ENCODE measurements at places on chromosomes 12 and 14. TPM values are rescaled to one million over a fixed set of nuclear protein-coding genes. Genes with fewer than 3 reads are reported as not detected.

SPX gene
- total RNA-seq = 2.1 TPM

CLEC1B gene
- total RNA-seq = not detected

C1S gene
- 1.3 TPM for total RNA-seq

ZNF385A gene
- total RNA-seq = 4.3 TPM

KCNH5 gene
- total RNA-seq = not detected

LMNTD1 gene
- not detected for total RNA-seq

PZP gene
- not detected for total RNA-seq

LRRC10 gene
- total RNA-seq = not detected

ATL1 gene
- total RNA-seq = 5.3 TPM

CCDC175 gene
- total RNA-seq = not detected

CAPS2 gene
- 0.06 TPM for total RNA-seq

PAPLN gene
- total RNA-seq = 5.9 TPM

DDN gene
- 0.29 TPM for total RNA-seq

FOXA1 gene
- total RNA-seq = 8.2 TPM

OSBPL8 gene
- 46.5 TPM for total RNA-seq

- peak; percentile 52 for DNase-seq
Observed at GRCh38 chr12:54977155-54977554, 7.4 kb downstream of the TESPA1 start.

GRCh38 chr12:51321882-51322281 is 2.1 kb downstream of the BIN2 start:
- no peak for DNase-seq

GRCh38 chr12:28296287-28296686 is 106.0 kb downstream of the CCDC91 start:
- DNase-seq = no peak

DNA sequence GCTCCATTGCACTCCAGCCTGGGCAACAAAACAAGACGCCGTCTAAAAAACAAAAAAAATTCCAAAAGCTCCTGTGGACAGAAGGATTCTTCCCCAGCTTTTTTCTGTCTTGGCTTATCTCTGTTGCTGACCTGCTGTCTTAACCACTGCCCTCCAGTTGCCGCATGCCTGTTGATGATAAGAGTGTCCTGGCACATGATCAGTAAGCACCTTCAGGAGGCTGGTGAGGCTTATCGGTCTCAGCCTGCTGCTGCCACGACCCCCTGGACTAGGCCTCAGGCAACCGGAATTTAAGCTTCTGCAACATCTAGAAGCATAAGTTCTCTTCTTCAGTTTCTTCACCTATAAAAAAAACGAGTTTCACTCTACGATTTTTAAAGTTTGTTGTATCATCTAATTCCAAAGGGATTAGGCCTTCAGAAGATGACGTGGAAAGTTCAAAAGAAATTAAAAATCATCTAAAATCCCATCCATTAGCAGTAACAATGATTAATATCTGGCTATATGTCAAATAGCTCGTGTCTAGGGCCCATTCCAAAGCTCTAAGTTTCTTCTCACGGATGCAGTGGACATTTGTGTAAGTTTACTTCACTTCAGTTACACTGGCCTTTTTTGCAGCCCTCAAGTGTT is 46.4 kb downstream of the RESF1 start:
- DNase-seq = no peak

DNA sequence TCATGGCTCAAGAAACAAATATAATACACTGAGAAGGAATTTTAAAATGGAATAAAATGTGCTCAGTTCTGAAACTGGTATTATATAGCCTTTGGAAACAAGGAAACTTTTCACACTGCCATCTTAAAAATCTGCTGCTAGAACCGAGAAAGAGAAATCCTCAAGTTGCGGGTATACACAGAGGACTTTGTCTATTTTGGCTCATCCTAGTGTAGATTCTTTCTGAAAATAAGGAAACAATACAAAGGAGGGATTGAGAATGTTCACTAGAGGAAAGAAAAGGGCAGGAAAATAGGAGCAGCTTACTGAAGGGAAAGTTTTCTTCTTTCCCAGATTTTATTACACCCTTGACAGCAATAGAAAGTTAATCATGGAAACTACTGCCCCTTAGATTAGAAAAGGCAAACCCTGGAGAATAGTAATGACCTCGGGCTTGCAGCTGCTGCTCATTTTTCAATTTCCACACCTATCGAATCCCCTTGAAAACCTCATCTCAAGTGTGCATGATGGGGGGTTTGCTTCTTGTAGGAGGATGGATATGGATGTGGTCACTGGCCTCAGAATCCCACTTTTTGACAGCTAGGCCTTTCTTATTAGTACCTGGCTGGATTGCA is 104.6 kb downstream of the DAAM1 start:
- DNase-seq = no peak

DNA sequence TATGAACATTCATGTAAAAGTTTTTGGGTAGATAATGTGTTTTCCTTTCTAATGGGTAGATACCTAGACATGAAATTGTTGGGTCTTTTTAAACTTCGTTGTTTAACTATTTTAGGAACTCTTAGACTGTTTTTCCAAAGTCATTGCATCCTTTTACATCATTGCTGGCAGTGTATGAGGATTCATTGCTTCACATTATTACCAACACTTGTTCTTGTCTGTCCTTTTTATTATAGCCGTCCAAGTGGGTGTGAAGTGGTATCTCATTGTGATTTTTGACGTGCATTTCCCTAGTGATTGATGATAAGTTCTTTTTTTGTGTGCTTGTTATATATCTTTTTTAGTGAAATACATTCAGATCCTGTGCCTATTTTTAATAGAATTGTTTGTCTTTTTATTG is 39.4 kb downstream of the USP15 start:
- DNase-seq = no peak

DNA sequence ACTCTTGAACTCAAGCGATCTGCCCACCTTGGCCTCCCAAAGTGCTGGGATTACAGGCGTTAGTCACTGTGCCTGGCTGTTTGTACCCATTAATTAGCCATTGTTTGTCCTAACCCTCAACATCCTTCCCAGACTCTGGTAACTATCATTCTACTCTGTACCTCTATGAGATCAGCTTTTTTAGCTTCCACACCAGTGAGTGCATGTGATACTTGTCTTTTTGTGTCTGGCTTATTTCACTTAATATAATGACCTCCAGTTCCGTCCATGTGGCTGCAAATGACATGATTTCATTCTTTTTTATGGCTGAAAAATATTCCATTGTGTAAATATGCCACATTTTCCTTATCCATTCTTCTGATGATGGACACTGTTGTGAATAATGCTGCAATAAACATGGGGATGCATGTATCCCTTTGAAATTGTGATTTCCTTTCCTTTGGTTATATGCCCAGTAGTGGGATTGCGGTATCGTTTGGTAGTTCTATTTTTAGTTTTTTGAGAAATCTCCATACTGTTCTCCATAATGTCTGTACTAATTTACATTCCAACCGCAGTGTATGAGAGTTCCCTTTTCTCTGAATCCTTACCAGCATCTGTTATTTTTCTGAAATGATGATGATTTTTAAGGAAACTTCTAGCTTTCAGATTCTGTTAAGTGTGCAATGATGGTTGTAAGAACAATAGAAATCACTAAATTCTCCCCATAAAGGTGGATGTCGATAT is 6.7 kb upstream of the PPP4R3A start:
- DNase-seq = no peak

DNA sequence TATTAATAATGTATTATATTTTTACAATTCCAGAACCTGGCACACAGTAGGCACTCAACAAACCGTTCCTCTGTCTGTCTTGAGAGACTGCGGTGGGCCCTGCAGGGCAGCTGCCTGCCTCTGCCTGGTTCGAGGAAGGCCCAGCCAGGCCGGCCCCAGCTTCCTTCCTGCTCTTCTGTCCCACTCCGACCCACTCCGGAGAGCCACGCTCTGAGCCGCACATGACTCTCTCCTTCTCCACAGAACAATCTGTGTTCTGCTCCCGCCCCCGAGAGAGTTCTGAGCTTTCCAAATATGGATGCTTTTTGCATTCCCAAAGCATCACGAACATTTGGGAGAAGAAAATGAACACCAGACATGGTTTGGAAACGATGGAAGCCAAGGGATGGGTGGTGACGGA is 57.3 kb downstream of the TTC7B start:
- DNase-seq = no peak

DNA sequence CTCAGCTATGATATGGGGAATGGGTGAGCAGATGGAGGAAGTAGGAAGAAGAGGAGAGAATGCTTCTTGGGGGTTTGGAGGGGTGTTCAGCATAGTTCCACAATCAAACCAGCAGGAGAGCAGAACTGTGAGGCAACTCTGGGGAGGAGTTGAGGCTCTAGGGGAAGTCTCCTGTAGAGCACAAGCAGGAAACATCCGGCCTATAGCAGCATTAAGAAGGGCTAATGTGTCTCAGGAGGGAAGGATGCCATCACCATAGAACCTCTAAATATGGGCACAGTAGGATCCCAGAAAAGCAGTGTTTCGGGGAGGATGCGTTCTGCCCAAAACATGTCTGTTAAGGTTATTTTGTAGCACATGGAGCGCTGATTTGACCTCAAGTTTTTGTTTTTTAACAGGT is 8.4 kb upstream of the SALL2 start:
- no peak for DNase-seq

GRCh38 chr12:89247541-89247942 is 104.8 kb downstream of the DUSP6 start:
- no peak for DNase-seq

DNA sequence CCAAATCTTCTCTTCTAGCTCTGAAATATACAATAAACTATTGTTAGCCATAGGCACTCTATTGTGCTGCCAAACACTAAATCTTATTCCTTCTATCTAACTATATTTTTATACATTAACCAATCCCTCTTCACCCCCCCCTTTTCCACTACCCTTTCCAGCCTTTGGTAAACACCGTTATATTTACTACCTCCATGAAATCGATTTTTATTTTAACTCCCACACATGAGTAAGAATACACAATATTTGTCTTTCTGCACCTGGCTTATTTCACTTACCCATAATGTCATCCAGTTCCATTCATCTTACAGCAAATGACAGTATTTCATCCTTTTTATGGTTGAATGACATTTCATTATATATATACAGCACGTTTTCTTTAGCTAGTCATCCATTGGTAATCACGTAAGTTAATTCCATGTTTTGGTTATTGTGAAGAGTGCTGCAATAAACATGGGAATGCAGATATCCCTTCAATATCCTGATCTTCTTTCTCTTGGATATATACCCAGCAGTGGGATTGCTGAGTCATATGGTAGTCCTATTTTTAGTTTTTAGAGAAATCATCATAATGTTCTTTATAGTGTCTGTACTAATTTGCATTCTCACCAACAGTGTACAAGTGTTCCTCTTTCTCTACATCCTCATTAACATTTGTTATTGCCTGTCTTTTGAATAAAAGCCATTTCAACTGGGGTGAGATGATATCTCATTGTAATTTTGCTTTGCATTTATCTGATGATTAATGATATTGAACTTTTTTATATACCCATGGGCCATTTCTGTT is 34.2 kb upstream of the PLBD1 start:
- no peak for DNase-seq

DNA sequence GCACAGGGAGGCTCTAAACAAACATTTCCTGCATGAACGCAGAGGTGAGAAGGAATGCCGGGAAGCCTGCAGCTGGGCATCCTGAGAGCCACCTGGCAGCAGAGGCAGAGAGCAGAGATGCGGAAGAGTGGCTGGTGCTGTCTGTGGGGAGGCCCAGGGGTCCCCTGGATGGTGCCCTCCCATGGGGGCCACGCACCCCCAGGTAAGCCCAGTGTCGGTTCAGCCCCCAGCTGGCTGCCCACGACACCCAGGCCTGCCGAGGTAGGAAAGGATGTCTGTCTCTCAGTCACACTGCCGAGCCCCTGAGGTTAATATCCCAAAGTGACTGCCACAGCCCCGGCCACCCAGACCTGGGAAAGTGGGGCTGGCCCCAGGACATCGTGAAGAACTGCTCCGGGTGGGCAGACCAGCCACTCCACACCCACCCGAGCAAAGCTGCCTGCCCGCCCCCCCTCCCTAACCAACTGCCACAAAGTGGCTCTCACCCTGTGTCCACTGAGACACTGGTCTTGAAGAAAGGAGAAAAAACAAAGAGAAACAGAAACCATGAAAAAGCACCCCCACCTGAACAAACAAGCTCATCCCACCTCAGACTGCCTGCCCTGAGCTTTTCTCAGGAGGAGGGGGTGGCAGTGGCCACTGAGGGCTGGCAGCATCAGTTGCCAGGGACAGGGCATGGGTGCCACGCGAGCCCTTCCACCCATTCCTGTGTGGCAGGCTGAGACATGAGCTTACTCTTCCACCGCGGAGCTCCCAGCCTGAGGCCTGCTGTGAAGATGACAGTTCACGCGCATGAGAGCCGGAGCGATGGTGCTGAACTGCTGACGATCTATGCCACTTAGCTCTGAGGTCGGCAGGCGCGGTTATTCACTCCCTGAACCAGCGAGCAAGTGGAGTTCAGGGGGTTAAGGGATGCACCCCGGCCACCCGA is 40.8 kb downstream of the CCDC88C start:
- DNase-seq = no peak

- DNase-seq = no peak
Observed at GRCh38 chr14:90154110-90154509, 92.3 kb downstream of the KCNK13 start.

GRCh38 chr12:114920771-114921554 is 237.0 kb upstream of the TBX3 start:
- DNase-seq = no peak

GRCh38 chr12:92603741-92604432 is 98.9 kb upstream of the PLEKHG7 start:
- no peak for DNase-seq

DNA sequence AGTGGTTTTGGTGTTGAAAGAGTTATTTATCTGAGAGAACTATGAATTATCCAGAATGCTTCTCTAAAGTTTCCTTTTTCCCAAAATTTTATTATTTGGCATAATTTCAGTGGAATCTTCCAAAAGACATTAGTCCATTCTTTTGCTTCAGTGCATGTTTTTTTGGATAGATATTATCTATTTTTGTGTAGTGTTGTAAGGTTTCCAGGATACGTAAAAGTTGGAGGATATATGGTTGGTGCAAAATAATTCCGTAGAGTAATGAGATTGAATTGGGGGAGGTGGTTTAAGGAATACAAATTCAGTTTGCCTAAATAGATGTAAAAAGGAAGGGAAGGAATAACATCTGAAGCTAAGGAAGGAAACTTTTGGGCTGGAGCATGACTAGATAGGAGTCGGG is 186.6 kb downstream of the RGS6 start:
- DNase-seq = no peak

GRCh38 chr12:10067264-10067663 is 31.5 kb downstream of the CLEC1A start:
- no peak for DNase-seq

- DNase-seq = no peak
Observed at GRCh38 chr14:50669441-50669986, 1.4 kb upstream of the SAV1 start.

- no peak for DNase-seq
Observed at GRCh38 chr12:26833743-26834490, 923 bp upstream of the ITPR2 start.

- DNase-seq = no peak
Observed at GRCh38 chr12:104055686-104056388, 5.8 kb upstream of the GLT8D2 start.

GRCh38 chr14:88380405-88380804 is 5.1 kb upstream of the SPATA7 start:
- no peak for DNase-seq

- peak; percentile 12 for DNase-seq
Observed at GRCh38 chr12:126830778-126831680, 1435.9 kb upstream of the TMEM132C start.

- DNase-seq = no peak
Observed at GRCh38 chr12:91990525-91990924, 155.1 kb downstream of the BTG1 start.

- no peak for DNase-seq
Observed at GRCh38 chr12:93777254-93777653, 100.1 kb downstream of the CRADD start.

- no peak for DNase-seq
Observed at GRCh38 chr12:67078957-67079356, 190.2 kb upstream of the CAND1 start.
